ENCODE measurements at places on chromosomes 11 and 22.

- no peak for DNase-seq
Observed at GRCh38 chr22:20859615-20860014, 808 bp downstream of the SNAP29 start.

DNA sequence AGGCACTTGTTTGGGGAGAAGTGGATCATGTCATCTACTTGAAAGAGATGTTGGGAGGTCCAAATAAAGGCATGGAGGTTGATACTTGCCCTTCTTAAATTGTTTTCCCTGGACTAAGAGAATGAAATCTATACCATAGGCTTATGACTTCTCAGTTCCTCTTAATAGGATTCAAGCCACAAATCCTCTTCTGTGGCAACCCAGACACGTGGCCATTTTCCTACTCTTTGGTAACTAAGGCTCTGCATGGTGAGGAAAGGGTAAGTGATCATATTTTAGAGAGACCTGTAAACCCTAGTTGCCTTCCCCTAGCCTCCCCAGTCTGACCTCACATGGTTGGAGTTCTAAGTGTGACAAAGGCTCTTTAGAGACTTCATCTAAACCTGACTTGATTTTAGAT, 72.9 kb upstream of the CD44 start:
- peak; percentile 23 for DNase-seq

DNA sequence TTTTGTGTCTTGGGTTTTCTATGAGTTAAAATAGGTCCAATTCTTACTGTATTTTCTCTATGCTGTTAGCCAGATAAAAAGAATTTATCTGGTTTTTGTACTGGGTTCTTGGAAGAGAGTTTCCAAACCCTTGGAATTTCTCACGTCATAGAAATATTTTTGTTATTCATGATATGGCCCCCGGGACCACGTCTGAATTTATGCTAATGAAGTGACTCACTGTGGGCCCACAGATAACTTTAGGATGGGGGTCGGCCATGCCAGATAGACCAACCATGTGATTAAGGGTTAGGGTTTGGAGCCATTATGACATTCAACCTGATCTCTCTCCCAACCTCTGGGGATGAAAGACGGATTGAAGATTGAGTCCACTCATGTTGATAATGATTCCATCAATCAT, 35.6 kb upstream of the DDI1 start:
- no peak for DNase-seq

GRCh38 chr11:617912-618682, 2.3 kb upstream of the IRF7 start:
- no peak for DNase-seq

- peak; percentile 36 for DNase-seq
Observed at GRCh38 chr11:110373051-110373702, 56.6 kb upstream of the FDX1 start.

GRCh38 chr11:67486481-67487195, 3.8 kb downstream of the AIP start:
- no peak for DNase-seq

DNA sequence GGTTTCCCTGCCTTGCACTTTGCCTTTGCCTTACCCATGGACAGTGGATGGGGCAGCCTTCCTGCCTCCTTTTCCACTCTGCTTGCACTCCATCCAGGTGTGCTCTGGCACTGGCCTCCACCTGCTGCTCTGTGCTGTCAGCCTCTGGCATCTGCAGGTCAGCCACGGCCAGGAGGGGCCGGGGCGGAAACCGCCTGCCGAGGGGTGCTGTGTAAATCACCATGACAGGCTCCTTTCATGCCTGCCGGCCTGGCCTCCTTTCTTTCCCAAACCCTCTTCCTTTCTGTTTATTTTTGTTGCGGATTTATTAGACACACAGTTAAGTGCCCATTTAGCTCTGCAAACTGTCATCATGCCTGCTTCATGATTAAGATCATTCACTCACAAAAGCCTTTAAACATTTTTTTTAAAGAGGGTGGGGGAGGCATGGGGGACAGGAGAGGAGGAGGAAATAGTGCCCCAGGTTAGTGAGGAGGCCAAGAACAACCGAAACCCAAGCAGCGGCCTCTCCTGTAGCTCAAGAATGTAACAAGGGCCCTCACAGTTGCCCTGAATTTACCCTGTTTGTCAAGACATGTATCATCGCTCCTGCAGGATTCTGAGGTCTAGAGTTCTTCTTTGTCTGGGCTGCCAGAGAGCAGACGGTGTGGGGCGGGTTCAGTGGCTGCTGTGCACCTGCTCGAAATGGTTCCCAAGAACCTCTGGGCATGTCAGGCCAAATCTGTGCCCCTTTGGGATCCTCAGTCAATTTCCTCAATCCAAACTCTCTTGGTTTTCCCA, 83.3 kb downstream of the BARX2 start:
- DNase-seq = no peak

GRCh38 chr11:104916442-104916841, 18.2 kb upstream of the CASP12 start:
- DNase-seq = no peak

DNA sequence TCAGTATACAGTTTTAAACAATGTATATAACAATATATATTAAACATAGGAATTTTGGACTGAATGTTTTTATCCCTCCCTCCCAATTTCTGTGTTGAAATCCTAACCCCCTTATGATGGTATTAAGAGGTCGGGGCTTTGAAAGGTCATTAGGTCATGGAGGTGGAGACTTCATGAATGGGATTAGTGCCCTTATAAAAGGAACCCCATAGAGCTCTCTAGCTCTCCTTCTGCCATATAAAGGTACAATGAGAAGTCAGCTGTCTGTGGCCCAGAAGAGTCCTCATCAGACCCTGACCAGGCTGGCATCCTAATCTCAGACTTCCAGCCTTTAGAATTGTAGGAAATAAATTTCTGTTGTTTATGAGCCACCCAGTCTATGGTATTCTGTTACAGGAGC, 6.5 kb downstream of the NNMT start:
- DNase-seq = no peak

- DNase-seq = no peak
Observed at GRCh38 chr11:111128076-111128870, 117.3 kb upstream of the POU2AF2 start.

Measured in OCI-M1 (cell line).